ENCODE measurements at places on chromosomes 5 and 9.

DNA sequence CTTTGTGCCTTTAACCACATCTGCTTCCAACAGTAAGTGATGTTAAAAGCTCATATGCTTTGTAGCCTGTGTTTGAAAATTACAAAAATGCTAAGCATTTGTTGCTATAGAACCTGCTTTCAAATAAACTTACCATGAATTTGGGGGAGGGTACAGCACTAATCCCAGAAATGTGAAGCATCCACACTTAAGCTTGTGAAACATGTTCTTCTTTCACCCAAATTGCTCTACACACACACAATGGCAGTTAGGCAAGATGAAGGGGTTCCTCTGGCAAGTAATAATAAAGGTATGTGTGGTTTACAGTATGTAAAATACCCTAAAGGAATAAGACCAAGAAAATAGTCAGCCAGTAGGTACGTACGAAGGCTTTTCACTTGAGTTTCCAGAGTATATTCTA is 165.6 kb downstream of the SMARCA2 start:
- no peak for DNase-seq

GRCh38 chr5:133326361-133326760 is 274.5 kb downstream of the HSPA4 start:
- DNase-seq = no peak

- DNase-seq = no peak
Measured at GRCh38 chr5:168073991-168074800, 217.2 kb upstream of the WWC1 start.

- no peak for DNase-seq
Measured at GRCh38 chr5:171226864-171227263, 82.2 kb upstream of the TLX3 start.

- no peak for DNase-seq
Measured at GRCh38 chr5:56985936-56986625, 34.2 kb upstream of the MIER3 start.

GRCh38 chr5:91245871-91246270 is 137.2 kb downstream of the ARRDC3 start:
- DNase-seq = no peak

- DNase-seq = no peak
Measured at GRCh38 chr5:153318556-153318955, 171.9 kb upstream of the GRIA1 start.

GRCh38 chr5:127820910-127821553 is 117.8 kb downstream of the CCDC192 start:
- no peak for DNase-seq

- DNase-seq = no peak
Measured at GRCh38 chr5:854966-855743, 4.4 kb upstream of the ZDHHC11 start.

DNA sequence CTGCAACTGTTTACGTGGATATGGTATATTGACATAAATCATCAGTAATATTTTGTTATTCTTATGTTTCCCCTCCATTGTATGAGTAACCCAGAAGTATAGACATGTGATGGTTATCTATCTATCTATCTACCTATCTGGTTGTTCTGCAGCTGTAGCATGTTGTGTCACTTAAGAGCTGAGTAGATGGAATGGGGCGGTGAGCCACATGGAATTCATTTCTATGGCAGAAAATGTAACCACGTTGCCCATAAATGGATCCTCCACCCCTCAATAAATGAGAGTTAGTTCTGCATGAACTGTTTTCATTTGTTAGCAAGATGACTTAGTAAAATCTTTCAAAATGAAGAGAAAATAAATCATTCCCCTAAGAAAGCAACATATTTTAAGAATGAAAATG is 553.2 kb downstream of the MAT2B start:
- no peak for DNase-seq

- DNase-seq = no peak
Measured at GRCh38 chr9:79221084-79221483, 350.7 kb upstream of the TLE4 start.

- DNase-seq = no peak
Measured at GRCh38 chr9:83444110-83444509, 94.1 kb downstream of the FRMD3 start.

- DNase-seq = no peak
Measured at GRCh38 chr9:99264070-99264680, 42.1 kb downstream of the SEC61B start.

DNA sequence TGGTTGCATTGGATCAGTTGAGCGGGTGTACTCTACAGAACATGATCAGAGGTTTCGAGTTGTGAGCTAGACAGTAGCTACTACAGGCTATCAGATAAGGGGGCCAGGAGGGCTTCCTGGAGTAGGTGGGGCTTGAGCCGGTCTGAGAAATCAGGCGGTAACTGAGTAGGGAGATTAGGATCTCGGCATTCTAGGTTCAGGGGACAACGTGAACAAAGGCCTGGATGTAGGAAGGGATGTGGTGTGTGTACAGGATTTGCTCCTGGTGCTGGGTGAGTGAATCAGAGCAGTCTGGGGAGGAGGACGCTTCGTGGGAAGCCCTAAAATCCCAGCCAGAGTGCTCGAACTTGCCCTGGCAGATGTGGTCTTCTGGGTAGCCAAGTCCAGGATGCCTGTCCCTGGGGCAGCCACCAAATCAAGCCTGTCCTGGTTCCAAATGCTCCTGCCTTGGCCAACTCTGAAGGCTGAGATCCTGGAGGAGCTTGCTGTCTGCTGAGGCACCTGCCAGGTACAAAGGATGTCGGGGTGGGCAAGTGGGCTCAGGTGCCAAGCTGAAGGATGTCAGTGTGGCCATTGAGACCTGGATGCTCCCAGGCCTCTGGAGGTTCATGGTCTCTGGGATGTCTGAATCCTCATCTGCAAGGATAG is 33.4 kb downstream of the STC2 start:
- no peak for DNase-seq

GRCh38 chr9:116701940-116702642 is 15.0 kb downstream of the TRIM32 start:
- no peak for DNase-seq

GRCh38 chr9:124906966-124907365 is 33.9 kb downstream of the GOLGA1 start:
- no peak for DNase-seq

- no peak for DNase-seq
Measured at GRCh38 chr9:105339849-105340248, 95.4 kb downstream of the SLC44A1 start.

- no peak for DNase-seq
Measured at GRCh38 chr5:168578538-168579487, at the start of gene PANK3. Gene PANK3 (minus strand): TSS chr5:168579368. CDS start chr5:168579283, 85 bp downstream.

- no peak for DNase-seq
Measured at GRCh38 chr9:3751125-3751758, 225.4 kb upstream of the RFX3 start.

DNA sequence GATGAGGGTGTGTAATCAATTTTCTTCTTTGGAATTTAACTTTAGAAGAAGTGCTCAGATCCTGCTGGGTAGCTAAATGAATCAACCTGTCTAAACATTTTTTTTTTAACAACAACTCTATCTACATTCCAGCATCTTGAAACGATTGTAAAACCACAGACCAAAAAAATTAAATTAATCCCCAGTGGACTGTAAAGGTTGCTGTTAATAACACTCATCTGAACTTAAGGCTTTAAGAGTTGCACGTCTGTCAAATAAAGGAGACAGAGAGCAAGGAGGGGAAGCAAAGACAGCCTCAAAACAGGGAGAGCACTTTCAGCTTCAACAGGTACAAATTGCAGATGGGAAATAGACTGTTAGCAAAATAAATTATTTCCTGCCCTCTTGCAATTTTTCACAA is 548.5 kb downstream of the DTWD2 start:
- DNase-seq = no peak

DNA sequence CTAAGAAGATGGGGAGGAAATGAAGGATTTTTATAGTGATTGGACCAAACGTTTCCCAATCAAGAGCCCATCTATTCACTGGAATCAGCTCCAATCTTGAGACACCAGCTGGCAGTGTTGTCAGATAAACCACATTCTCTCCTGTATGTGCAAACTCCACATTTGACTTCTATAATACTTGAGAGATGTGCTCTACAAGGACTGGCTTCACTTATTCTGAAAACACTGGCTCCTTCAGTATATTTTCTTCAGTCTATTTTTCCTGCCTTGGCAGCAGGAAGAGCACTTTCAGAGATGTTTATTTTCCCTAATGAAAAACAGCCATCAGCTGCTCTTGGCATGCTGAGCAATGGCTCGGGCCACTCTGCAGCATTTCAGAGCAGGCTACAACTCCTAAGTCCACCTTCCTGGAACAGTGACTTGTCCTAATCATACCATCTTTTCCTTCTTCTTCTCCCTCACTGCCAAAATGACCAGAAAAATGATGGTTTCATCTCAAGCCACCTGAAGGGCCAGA is 96.9 kb upstream of the FSTL4 start:
- no peak for DNase-seq

DNA sequence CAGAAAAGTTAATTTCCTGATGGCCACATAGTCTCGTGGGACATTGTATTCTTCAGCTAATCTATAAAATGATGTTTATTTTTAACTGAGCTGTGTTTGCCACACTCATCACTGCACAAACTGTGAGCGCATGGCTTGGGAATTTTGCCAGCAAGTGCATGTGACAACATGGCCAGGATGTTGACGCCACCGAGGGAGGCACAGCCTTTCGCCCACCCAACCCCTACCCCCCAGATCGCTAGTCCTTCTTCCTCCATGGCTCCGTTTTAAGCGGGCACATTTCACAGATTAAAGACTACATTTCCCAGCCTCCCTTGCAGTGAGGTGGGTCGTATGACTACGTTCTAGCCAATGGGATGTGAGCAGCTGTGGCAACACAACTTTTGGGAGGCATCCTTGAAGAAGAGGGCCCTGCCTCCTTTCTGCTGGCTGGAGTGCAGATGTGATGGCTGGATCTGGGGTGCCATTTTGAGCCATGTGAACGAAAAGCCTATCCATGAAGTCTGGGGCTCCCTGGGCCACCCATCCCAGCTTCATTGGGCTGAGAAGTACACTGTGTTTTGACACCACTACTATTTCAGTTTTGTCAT is 7.9 kb downstream of the NRARP start:
- no peak for DNase-seq

DNA sequence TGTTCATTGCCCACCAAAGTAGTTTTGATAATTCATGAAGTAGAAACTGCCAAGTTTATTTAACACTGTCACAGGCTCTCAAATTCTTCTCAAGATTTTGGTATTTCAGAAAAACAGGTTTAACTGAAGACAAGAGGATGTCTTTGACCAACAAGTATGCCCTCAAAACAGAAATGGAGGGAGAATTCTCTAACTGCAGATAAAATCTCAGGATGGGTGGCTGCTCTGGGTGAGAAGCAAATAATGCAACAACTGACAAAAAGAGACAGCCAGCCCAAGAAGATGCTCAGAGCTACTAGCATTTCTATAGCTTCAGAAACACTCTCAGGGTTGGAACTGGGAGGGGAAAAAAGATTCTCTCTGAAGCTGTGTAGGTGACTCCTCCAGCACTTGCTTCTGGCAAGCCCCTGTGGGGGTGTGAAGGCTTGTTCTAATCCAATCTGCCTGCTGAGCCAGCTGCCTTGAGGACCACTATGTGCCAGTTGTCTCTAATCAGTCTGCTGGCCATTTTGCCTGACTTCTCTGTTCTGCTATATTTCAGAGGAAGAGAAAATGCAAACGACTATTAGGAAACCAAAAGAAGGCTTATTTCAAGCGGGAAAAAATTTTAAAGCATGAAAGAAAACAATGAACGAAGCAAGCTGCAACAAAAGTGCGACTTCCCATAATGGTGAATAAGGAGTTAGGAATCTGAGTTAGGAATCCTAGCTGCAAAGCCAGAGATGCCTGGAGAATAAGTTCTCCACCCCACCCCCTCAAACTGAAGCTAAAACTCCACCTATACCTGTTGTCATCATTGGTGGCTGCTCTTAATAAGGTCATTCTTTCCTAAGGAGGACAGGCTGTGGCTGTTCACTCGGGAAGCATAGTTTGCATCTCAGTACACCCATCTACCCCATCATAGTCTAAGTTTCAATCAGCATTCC is 147.5 kb downstream of the GNAQ start:
- DNase-seq = no peak

DNA sequence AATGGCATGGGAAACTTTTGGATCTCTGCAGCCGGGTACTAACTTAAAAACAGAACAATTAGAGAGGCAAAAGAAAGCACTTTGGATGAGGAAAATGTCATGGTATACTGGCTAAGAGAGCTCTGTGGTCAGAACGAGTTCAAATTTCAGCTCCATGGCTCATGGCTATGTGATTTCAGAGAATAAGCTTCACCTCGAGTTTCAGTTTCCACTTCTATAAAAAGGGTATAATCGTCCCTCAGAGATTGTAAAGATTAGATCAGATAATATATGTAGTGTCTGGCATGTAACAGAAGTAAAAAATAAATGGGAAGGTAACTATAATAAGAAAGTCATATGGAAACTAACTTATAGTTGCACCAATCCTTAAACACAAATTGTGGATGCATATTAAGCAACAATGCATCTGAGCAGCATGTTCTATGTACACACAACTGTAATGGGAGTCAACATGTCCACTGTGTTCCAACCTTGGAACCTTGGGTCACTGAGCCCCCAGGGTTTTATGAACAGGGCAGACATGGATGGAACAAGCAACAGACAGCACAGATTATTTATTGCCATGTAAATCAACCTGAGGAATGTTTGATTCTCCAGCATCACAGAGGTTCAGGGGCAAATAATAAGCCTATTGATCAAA is 145.4 kb downstream of the MAPKAP1 start:
- DNase-seq = no peak

- no peak for DNase-seq
Measured at GRCh38 chr9:114139071-114139470, 16.3 kb upstream of the COL27A1 start.

- no peak for DNase-seq
Measured at GRCh38 chr5:123558762-123559433, 46.9 kb downstream of the CSNK1G3 start.

GRCh38 chr5:38663249-38663648 is 106.8 kb upstream of the LIFR start:
- no peak for DNase-seq

- no peak for DNase-seq
Measured at GRCh38 chr5:80109646-80110478, 74.7 kb downstream of the THBS4 start.

DNA sequence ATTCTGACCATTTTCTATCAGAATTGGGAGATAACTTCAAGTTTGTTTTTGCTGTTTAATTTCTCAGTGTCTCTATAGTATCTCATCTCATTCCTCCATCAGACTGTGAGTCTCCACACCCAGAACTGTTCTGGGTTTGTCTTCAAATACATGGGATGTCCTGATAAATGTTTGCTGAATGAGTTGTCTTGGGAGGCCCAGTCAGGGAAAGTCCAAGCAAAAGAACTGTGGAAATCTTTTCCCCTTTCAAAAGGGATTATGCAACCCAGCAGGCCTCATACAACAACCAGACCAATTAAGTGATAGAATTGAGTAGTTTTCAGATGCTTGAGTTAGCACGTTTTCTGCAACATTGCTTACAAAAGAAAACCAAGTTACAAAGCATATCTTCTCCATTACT is 324.4 kb downstream of the BRINP1 start:
- DNase-seq = no peak

DNA sequence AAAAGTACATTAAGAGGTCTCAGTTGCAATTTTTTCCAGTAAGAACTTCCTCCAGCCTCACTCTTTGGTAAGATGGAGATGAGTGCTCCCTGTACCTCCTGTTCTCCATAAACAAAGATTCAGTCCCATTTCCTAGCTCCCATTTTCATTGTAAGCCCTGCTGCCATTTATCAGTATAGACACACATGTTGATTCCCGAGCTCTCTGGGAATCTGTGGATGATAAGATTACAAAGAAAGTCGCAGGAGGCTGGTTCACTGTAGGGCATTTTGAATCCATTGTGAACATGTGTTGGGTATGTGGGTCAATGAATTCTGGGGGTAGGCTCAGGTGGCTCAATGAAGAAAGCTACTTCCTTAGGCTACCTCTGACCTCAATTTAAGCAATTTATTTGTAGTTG is 36.7 kb downstream of the RGMB start:
- DNase-seq = no peak

- DNase-seq = no peak
Measured at GRCh38 chr5:160237571-160238093, 8.3 kb downstream of the FABP6 start.

Measured in stimulated activated CD8-positive, alpha-beta memory T cell treated with anti-CD3 and anti-CD28 coated beads, Interleukin-7, amount 100 ng/mL, for 1 hour (primary cell).